ENCODE measurements at places on chromosomes 7 and 10.
A peak's percentile ranks its signal among the peaks of the same experiment; 100 is the strongest.

GRCh38 chr10:122849900-122850605 is 4.4 kb upstream of the CUZD1 start:
- DNase-seq, result no peak

GRCh38 chr10:123428391-123428790 is 237.8 kb upstream of the GPR26 start:
- no peak for DNase-seq

DNA sequence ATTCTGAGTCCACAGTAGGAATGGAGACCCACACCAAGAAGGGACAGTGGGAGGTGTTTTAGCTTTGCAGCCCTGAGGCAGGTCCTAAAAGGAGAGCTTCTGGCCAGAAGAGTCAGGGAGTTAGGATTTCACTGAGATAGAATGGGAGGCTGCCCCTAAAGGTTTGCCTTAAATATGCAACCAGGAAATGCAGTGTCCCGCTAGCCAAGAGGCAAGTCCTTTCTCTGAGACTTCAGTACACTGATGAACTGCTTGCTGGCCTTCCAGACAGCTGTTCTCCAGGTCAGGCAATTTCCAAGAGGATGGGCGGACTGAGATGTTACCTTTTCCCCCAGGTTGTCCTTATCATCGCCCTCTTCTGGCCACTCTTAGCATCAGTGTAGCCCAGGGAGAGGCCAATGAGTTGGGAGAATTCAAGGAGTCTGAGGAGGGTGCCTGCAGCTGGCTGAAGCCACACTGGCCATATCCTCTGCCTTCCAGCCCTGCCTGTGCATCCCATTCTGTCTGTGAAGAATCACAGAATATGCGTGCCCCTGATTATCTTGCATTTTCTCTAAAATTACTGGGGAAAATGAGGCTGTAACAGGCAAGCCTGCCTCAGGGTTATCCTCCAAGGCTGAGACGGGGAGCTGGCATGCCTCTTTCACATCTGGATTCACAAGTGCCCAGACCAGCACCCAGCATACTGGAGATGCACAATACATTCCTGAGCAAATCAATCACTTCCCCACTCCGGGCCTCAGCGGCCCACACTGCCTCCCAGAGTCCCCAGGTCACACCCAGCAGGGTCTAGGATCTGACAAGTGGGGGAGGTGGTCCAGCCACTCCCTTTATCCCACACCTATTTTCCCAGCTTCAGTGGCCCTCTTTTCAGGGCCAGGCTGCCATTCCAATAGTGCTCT is 2.4 kb downstream of the TLL2 start:
- DNase-seq, result no peak

GRCh38 chr10:114714281-114714741 is 56.2 kb upstream of the ABLIM1 start:
- DNase-seq, result no peak

DNA sequence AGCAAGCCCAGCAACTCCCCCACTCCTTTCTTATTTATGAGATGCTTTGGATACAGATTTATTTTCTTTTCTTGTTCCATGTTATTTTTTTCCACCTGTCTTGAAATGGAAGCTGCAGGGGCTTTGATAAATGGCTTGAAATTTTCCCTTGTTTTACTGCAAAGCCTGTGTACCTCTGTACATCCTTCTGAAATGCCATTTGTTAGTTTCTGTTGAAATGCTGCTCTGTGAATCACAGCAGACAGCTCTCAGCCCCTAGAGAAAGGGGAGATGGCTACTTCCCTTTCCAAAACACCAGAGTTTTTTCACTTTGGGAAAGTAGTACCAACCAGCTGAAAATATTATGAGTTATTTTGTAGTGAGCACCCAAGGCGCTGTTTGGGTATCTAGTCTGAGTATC is 304.2 kb downstream of the ELMO1 start:
- DNase-seq, result no peak

DNA sequence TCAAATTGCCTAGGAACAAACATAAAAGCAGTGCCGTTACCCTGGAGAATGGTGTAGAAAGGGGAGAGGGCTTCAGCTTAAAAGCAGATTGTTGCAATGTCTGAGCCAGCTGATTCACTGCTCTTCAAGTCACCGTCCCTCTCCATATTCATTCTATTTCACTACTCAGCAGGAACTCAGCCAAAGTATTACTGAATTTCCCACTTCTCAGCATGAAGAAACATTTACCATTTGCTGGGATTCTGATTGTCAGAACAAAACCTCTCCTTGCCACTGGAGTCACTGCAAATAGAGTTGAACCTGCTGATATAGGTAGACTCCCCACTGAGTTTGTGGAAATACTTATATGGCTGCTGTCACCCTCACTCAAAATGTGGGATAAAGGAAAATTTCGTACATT is 71.7 kb downstream of the PPP1R17 start:
- no peak for DNase-seq

GRCh38 chr7:12315049-12315448 is 88.6 kb downstream of the VWDE start:
- no peak for DNase-seq

GRCh38 chr7:11750191-11750590 is 81.8 kb downstream of the THSD7A start:
- no peak for DNase-seq

DNA sequence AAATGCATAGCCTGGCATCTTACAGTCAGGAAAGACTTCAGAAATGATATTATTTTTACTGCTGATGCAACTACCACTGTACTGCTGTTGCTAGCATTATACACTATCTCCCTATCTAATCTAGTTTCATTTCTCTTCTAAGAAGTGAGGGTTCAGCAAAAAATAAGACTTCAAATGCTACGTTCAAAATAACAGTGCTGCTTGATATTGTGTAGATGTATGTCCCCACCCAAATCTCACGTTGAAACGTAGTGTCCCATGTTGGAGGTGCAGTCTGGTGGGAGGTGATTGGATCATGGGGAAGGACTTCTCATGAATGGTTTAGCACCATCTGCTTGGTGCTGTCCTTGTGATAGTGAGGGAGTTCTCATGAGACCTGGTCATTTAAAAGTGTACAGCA is 129.4 kb downstream of the ANK3 start:
- no peak for DNase-seq

DNA sequence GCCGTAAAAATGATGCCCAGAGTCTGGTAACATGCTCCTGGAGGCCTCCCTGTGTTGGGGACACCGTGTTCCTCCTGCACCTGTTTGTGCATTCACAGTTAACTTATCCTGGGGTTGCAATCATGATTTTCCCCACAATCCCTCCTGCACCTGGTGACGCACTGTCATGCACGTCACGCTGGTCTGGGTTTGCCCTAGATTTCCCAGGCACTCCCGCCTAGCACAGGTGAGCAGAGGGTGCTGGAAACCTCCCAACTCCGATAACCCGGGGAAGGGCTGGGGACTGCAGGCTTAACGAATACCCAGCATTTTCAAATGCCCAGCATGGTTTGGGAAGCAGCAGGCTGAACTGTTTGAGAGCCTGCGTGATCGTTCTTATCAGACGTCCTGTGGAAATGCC is 427.1 kb downstream of the TCERG1L start:
- no peak for DNase-seq

DNA sequence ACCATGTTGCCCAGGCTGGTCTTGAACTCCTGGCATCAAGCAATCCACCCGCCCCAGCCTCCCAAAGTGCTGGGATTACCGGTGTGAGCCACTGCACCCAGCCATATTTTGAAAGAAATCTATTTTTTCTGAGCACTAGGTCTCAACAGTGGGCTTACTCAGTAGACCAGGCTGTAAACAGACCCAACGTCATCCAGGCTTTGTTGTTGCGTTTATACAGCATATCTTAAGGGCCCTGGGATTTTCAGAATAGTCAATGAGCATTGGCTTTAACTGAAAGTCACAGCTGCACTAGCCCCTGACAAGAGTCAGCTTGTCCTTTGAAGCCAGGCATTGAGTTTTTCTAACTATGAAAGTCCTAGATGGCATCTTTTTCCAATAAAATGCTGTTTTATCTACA is 49.8 kb downstream of the STK17A start:
- no peak for DNase-seq

DNA sequence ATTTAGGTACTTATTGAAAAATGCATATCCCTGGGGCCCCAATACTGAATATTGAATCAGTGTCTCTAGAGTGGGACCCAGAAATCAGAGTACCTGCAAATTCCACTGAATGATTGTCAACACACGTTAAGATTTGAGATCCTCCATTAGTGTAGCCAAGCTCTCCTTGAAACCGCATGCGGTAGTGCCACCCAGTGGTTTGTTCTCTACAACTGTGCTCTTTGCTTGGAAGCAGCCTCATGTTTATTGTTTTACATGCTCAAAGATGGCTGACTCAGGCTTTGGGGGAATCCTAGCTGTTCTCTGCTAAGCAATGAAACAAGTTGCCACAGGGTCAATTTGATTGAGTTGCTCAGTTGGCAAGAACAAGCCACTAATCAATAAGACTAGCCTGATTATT is 340.2 kb upstream of the CELF2 start:
- DNase-seq, result no peak

DNA sequence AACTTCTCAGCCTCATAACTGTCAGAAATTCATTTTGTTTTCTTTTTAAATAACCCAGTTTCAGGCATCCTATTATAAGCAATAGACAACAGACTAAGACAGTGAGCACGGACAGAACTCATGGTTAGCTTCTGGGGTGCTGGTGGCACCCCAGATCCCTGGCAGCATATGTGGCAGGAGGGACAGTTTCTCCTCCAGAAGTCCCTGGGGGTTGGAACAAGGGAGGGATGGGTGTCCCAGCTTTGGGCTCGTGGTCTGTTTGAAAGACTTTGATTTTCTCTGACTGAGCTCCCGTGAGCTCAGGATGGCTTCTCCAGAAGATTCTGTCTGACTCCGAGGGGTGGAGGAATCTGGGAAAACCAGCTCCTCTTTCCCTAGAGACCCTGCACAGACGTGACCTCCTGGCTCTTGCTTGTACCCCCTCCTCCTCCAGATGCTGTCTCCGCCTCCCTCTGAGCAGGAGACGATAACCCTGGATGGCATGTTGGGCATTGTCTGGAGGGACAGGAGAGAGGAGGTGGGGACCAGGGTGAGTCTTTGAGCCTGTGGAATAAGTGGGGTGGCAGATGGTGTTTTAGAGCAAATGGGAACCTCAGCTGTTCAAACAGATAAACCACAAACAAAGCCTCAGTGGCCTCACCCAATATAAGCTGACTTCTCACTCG is 421.1 kb downstream of the GLRX3 start:
- no peak for DNase-seq

- no peak for DNase-seq
Measured at GRCh38 chr7:2105280-2105679, 127.5 kb downstream of the MAD1L1 start.

DNA sequence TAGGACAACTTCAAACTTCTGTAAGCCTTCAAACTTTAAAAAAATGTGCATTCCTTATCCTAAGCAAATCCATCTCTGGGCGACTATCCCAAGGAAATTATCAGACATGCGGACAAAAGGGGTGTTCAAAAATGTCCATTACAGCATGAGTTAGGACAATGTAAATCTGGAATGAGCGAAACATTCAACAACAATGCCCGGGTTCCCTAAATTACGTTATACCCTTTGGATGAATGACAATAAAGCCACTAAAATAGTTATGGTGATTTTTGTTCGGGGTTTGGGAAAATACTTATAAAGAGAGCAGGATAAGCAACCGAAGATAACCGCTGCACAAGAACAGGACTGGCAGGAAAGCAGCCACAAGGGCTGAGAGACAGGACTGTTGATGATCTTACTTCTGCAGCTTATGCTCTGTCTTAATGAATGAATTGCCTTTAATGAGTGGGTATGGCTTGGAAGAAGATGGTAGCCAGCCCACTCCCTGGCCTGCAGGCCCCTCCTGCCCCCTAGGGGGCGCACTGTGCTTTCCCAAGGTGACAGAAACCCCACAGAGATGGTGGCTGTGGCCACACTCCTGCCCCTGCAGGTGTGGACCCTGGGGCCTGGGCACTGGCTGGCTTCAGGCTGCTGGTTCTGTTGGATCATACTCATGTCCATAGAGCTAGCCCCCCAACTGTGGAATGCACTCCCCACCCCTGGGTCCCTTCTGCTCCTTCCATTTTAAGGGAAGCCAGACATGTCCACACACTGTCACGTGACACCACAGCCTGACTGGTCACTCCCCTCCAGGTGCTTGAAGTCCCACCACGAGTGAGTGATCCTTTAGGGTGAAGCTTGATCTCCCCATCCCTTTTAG is 45.0 kb downstream of the ZCCHC24 start:
- peak; percentile 19 for DNase-seq

- DNase-seq, result no peak
Measured at GRCh38 chr7:19094598-19095352, 22.7 kb downstream of the TWIST1 start.

- no peak for DNase-seq
Measured at GRCh38 chr10:56470701-56471100, 109.6 kb upstream of the ZWINT start.

GRCh38 chr7:127245607-127246006 is 7.1 kb downstream of the GRM8 start:
- no peak for DNase-seq

DNA sequence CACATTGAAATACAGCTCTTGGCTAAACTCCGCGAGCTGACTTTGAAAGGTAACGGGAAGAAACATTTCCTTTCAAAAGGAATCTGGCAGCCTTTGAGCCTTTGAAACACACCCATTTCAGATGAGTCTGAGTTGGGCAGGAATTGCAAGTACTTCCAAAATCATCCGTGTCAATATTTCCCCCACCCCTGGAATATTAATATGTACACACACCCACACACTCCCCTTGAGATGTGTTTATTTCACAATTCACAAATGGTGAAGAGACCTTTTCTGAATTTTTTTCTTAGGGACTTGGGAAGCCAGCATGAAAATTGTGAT is 438.7 kb upstream of the NRP1 start:
- no peak for DNase-seq

GRCh38 chr10:86756511-86757112 is at the start of gene BMPR1A:
BMPR1A (plus strand) TSS chr10:86756619; CDS start chr10:86876019, 119,400 bp downstream.
- no peak for DNase-seq

- no peak for DNase-seq
Measured at GRCh38 chr7:111992601-111993000, 213.6 kb downstream of the DOCK4 start.

DNA sequence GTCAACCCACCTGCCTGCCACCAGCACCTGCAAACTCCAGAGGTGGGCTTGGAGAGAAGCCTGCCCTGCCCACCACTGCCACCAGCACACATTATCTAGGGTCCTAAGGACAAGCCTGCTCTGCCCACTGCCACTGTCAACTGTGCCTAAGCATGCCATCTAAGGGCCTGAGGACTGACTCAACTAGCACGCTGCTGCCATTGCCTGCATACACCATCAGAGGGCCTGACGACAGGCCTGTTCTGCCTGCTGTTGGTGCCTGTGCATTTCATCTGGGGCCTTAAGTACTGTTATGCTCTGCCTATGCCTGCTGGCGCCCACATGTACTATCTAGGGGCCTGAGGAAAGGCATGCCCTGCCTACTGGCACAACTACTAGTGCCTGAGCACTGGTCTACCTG is 27.0 kb upstream of the LRRD1 start:
- no peak for DNase-seq

GRCh38 chr10:102801978-102802377 is 35.2 kb downstream of the CYP17A1 start:
- no peak for DNase-seq
